Omental fat pad (tissue), 4 donors: ENCODE measurements at places on chromosomes 3 and 15.

DNA sequence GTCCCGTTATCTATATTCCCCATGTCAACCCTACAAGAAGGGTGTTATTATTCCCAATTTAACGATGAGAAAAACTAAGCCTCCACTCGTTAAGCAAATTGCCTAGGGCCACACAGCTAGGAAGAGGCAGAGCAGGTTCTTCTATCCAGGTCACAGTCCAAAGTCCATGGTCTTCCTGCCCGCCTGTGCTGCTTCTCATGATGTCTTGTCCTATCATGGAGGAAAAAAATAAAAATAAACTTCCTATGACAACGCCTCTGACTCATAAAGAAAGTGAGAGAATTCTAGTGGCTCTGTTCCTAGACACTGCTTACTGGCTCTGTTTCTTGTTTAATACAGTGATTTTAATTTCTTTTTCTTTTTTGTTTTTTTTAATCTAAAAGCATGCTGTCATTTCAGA is 9.7 kb downstream of the COL8A1 start:
- DNase-seq = no peak

- no peak for DNase-seq
Observed at GRCh38 chr15:65752151-65752700, 39.9 kb downstream of the DENND4A start.

- no peak for DNase-seq
Observed at GRCh38 chr3:37519661-37520060, 342.0 kb upstream of the CTDSPL start.

DNA sequence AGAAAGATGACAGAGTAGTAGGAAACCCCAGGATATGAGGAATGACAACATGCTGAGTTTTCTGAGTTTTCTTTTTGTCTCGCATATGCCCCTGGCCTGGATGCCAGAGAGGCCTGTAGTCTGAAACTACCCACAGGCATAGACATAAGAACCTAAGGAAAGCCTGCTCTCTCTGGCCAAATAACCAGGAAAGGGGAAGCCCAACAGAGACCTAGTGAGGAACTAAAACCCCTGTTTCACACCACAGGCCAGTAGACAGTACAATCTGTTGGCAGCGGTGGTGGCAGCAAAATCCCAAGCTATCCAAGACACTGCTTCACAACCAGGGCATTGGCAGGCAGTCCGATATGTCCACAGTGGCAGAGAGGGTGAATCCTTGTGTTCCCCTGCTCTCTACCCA is 55.0 kb upstream of the DCP1A start:
- DNase-seq = no peak

GRCh38 chr15:48981941-48982340 is 18.2 kb upstream of the SHC4 start:
- DNase-seq = no peak

- no peak for DNase-seq
Observed at GRCh38 chr15:77525400-77525811, 104.7 kb downstream of the HMG20A start.

- no peak for DNase-seq
Observed at GRCh38 chr3:119647843-119648575, 12.4 kb downstream of the POPDC2 start.

DNA sequence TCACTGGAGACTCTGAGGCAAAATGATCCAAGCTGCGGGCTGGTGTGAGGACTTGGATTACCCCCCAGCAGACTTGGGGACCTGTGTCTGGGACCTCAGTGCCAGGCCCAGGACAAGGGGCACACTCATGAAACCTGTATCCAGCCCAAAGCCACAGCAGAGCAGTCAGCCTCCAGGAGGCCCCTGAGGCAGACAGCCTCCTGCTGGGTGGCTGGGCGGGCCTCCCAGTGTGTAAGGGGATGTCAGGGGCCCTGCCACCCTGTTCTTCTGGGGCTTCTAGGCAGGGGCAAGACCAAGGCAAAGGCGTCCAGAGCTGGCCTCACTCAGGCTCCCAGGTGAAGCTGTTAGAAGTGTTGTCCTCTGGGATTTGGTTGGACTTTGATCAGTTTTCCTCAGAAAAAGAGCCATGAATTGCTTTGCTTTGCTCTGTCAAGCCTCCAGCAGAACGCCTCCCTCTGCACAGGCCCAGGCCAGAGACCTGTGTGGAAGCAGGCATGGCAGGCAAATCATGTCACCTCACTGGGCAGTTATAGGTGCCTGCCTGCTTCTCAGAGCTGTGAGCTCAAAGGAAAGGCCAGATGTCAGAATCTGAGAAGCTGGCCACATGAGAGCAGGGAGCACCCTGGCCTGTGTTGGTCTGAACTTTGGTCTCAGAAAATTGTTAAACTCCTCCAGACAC is 77.4 kb downstream of the SMAD6 start:
- no peak for DNase-seq

GRCh38 chr15:69834761-69835160 is 263.0 kb downstream of the TLE3 start:
- DNase-seq = no peak

- DNase-seq = no peak
Observed at GRCh38 chr3:58606693-58607092, 29.5 kb upstream of the FAM107A start.

DNA sequence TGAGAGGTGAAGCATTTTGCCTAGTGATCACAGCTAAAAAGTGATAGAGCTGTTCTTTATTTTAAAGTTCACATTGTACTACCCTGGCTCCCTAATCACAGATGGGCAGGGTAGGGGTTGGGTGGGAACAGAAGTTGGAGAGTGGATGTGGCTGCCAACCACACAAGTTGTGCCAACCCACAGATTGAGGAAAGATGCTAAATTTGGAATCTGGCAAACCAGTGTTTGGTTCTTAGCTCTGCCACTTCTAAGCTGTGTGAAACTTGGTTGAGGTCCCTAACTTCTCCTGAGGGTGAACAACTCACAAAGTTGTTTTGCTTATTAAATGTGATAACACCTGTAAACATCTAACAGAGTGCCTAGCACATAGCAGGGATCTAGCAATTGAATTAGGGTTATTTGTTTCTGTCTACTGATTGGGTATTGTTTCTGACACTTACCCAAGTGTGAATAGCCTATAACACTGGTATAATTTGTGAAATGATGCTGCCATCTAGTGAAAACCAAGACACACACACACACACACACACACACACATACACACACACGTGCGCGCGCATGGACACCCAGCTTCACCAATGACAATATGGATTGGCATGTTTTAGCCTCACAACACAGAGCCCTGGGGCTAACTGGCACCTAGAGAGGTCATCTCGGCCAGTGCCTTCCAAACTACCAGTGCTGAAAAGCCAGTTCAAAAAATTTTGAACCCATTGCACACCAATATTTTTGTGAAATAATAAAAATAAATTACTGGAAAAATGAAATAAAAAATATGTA is 25.3 kb downstream of the ADGRG7 start:
- DNase-seq = no peak

DNA sequence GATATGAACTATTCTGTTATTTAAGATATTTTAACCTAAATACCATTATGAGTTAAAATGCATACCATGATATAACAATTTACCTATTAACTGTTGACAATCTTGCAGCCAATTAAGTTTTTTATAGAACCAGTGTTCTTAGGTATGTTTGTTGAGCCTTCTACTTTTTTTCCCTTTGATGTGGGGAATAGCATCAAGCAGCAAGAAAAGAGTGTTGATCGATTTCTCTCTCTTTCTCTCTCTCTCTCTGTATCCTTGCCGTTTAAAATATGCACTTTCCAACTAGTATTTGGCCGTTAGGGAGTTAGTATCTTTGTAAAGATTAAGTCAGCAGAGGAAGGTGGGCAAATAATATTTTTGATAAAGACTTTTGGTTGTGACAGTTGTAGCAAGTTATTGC is 5.9 kb downstream of the CHD2 start:
- no peak for DNase-seq

- no peak for DNase-seq
Observed at GRCh38 chr3:82587174-82587573, 825.7 kb upstream of the GBE1 start.

- DNase-seq = no peak
Observed at GRCh38 chr3:114374433-114374990, 80.7 kb downstream of the TIGIT start.

DNA sequence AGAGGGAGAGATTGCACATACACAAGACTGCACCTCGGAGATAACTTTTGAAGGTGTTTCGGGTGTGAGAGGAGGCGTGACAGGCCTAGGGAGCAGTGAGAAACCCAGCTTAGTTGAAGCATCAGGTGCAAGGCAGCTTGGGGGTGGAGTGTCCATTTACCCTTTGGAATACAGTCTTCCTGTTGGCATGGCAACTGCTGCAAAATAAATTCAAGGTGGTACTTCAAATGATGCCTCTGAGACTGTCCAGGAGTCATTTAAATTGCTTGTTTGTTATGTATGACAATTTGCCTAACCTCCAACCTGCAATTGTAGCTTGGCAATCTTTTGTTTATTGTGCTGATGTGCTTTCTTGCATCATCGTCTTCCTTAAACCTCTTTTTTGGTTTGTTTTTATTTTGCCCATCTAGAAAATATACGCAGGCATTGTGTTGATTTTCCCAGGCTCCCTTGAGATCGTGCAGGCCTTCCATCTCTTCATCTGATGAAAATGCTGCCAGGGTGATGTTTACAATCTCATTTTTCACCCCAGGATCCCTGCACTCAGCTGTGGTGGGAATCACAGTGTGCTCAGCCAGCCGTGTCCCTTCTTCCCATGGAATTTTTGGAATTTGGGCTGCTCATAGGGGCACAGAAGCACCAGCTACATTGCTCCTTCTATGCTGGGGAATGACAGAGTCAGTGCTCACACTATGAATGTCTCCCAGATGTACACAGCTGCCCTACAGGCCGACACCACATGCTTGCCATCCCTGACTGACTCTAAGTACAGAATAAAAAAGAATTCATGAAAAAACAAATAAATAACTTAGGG is 583.1 kb upstream of the CFAP20DC start:
- DNase-seq = no peak

- no peak for DNase-seq
Observed at GRCh38 chr3:99484871-99485270, 153.5 kb upstream of the COL8A1 start.

DNA sequence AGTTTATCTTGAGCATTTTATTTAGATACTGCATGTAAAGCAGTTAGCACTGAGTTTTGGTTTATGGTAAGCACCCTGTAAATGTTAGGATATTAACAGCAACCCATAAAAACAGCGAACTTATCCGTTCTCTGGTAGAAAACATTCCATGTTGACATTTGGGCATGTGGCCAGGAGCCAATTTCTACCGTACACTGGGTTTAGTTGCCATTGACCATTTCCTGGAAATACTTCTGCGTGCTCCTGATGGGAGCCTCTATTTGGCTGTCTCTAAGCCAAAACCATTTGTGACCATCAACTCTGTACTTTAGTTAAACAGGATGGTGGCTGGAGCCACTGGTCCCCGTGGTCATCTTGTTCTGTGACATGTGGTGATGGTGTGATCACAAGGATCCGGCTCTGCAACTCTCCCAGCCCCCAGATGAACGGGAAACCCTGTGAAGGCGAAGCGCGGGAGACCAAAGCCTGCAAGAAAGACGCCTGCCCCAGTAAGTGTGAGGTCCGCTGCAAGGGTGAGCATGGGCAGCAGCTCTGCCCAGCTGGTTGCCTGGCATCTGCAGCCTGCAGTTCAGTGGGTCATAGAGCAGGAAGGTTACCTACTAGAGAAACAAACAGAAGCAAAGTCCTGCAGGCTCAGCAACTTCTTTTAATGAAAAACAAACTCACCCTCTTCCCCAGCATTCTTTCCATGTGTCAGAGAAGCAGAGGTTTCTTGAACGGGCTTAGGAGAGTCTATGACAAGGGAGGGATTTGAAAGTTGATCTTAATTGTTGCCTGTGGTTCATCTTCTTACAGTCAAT is 7.1 kb downstream of the THBS1 start:
- no peak for DNase-seq

- no peak for DNase-seq
Observed at GRCh38 chr3:143326983-143327778, 207.6 kb downstream of the CHST2 start.

GRCh38 chr3:71858503-71859122 is 73.7 kb upstream of the PROK2 start:
- no peak for DNase-seq

GRCh38 chr3:55639896-55640765 is 153.0 kb upstream of the WNT5A start:
- DNase-seq = no peak

DNA sequence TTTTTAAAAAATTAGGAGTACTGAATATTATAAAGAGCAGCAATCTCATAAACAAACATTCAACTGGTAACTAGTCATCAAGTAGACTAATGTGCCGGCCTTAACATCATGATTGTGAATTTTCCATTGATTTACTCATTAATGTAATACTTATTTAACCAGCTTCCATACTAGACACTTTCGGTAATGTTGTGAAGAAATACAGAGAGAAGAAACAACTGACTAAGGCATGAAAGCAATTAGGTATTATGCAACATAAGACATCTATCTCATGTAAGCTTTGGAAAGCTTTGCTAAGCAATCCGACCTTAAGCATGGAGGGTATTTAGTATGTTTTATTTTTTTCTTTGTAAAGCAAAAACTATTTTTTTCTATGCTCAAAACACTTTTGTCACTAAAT is 108.0 kb downstream of the IL1RAP start:
- DNase-seq = no peak

DNA sequence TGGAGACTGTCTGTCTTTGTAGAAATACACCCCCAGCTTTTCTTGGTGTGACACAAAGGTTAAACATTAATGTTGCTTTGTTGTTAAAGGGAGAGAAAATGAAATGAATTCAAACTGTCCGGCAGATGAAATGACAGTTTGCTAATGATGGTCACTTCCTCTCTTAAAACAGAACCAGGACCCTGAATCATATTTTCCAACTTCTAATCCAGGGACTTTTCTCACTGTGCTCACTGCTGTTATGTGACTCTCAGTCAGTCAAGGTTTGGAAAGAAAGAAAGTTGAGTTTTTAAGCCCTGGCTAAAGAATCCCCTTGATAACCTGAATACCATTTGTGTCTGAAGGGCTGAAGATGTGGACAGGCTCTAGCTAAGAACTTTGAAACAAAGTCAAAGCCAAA is 215.8 kb downstream of the AGBL1 start:
- no peak for DNase-seq

GRCh38 chr3:15309662-15310335 is 22.6 kb downstream of the SH3BP5 start:
- DNase-seq = no peak

DNA sequence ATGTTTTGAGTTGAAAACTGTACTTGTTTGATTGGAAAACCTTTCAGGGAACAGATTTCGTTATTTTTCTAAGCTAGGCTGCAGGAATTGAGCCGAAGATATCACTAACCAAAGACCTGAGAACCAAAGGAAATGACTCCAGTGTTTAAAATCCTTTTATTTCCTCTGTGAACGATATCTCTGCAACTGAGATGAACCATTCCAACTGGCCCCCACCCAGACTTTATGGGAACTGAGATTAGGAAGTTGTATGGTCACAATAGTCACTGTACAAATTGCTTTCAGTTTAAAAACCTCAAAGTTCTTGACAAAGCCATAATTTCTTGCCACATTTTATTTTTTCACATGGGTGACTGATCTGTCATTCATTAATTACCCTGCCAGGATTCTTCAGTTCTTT is 232.4 kb downstream of the RBMS3 start:
- no peak for DNase-seq

DNA sequence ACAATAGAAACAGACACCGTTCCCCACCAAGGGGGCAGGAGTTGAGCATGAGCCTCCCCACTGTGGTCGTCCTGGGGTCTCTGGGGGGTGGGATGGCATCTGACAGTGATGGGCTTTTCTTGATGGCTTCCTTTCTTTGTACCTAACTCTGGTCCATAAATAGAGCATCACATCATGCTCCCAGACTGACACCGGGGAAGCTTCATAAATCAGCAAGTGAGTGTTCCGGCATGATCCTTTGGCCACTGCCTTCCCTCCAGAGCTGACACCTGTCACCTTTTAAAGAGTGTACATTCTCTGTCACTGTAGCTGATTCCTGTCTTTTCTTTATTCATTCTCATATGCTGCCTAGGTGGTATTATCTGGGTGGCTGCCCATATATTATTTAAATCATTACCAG is 129.9 kb downstream of the ROBO2 start:
- no peak for DNase-seq
